GM18507 (cell line): ENCODE measurements at places on chromosomes 3 and 15.

- DNase-seq = no peak
These were observed 268.1 kb upstream of the UBE2E2 start for GRCh38 chr3:22935040-22935439.

- no peak for DNase-seq
These were observed 94.1 kb upstream of the STRIT1 start for GRCh38 chr3:155387571-155387970.

GRCh38 chr3:10196389-10197052, 31.8 kb downstream of the IRAK2 start:
- DNase-seq = no peak

- no peak for DNase-seq
These were observed 40.7 kb downstream of the LDHAL6B start for GRCh38 chr15:59247364-59247763.

GRCh38 chr3:110106805-110107204, 769.5 kb upstream of the DPPA4 start:
- DNase-seq = no peak

DNA sequence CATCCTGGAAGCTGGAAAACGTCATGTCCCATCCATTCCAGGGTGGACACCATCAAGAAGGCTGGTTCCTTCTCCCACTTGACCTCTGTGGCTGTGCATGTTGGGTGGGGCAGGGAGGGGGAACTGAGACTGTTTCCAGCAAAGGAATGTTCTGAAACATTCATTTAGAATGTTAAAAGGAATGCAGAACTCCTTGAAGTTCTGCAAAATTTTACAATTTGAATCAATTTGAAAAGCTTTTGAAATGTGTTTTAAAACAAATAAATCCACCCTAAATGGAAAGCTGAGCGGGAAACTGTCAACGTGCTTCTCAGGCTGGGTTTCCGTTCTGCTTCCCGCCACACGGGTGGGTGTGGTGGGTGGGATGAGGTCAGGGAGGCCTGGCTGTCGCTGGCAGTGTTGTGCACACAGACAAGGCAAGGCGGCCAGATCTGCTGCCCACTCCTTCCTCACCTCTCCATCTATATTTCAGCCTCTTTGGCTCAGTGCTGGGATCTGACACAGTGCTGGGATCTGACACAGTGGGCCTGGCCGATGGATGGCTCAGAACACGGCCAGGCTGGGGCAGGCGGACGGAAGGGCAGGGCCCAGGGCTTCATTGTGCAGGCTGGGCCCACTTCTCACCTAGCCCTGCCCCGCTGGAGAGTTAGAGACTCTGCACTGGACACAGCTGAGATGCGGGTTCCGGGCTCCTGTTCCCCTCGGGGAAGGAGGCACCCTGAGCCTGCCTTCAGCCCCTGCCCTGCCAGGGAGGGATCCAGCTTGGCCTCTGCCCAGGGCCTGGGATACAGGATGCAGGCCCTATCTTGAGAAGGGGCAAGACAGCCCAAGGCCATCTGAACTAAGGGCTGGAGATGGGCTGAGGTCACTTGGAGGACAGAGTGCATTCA, 110.4 kb downstream of the TMEM266 start:
- no peak for DNase-seq

DNA sequence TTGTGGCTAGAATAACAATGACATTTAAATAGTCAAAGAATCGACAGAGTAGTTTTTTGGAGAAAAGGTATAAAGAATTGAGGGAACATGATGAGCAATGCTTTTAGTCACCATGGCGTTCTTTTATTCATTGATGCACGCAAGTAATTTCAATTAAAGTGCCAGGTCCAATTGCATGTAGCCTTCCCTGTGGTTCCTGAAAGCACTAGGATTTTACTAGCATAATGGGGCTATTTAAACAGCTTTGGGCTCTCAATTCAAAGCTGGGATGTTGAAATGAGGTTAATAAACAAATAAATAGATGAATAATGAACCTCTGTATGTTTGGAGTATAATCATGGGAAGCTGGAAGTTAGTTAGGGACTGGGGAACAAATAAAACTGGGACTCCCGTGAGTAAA, 121.2 kb upstream of the GAP43 start:
- DNase-seq = no peak
